ENCODE measurements at places on chromosomes 11 and 22. TPM values are rescaled to one million over a fixed set of nuclear protein-coding genes. Genes with fewer than 3 reads are reported as not detected.
A peak's percentile ranks its signal among the peaks of the same experiment; 100 is the strongest.

DNA sequence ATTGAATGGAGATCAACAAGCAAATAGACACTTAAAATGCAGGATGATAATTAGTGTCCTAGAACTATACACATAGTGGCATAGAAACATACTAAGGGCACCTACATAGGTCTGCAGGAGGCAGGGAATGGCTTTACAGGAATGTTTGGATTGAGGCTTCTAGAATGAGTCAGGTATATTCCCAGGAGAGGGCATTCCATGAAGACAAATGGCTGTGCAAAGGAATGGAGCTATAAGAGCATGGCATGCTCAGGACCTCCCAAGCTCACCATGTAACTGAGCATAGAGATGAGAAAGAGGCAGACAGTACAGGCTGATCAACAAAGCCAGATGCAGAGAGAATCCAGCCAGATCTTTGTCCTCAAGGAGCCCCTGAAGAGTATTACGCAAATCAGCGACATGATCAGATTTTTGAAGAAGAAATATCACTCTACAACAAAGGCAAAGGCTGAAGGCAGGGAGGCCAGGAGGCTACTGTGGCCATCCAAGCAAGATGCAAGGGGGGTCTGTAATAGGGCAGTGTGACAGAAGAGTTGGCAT, 211.1 kb upstream of the MTNR1B start:
- no peak overlapping the region for H3K27ac ChIP-seq
- peaks cover 14% of the 10 kb centered on the region for H3K4me1 ChIP-seq
- H3K27me3 ChIP-seq = no peaks in the 10 kb centered on the region
- H3K4me3 ChIP-seq = no peak overlapping the region
- no peak for DNase-seq
- peaks cover 5% of the 10 kb centered on the region for H3K36me3 ChIP-seq

MMP27 gene
- total RNA-seq = not detected

A4GALT gene
- total RNA-seq = 61.4 TPM

DNA sequence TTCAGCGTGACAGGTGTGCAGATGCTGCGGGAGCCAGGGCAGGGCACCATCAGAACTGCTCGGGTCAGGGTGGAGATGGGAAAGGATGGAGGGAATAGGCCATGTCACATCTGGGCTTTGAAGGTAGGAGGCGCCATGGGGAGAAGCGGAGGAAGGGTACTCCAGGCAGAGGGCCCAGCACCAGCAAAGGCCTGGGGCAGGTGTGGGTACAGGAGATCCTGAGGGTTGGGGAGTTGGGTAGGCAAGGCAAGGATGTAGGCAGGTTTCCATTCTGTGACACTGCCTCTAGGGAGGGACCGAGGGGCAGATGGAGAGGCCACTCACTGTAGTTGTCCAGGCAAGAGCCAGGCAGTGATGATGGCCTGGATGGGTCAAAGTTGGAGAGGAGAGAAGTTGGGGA, 8.5 kb downstream of the EMID1 start:
- H3K27me3 ChIP-seq = peaks cover 5% of the 10 kb centered on the region
- H3K4me1 ChIP-seq = no peaks in the 10 kb centered on the region
- H3K4me3 ChIP-seq = no peak overlapping the region
- no peak overlapping the region for H3K27ac ChIP-seq
- DNase-seq = peak; percentile 6

- no peak for DNase-seq
- H3K4me1 ChIP-seq = peaks cover 25% of the 10 kb centered on the region
- H3K27me3 ChIP-seq = no peaks in the 10 kb centered on the region
- H3K4me3 ChIP-seq = no peak overlapping the region
Observed at GRCh38 chr11:132595711-132596134, 936.6 kb downstream of the OPCML start.

TMEM179B gene
- total RNA-seq = 28.2 TPM

TLCD5 gene
- total RNA-seq = 15.8 TPM

GRCh38 chr11:134656861-134657540, 245.0 kb upstream of the B3GAT1 start:
- peaks cover 12% of the 10 kb centered on the region for H3K36me3 ChIP-seq
- DNase-seq = no peak
- peaks cover 9% of the 10 kb centered on the region for H3K27me3 ChIP-seq
- H3K27ac ChIP-seq = no peak overlapping the region

GRCh38 chr22:27810609-27811151, 9.1 kb upstream of the MN1 start:
- H3K36me3 ChIP-seq = no peaks in the 10 kb centered on the region
- DNase-seq = no peak
- peaks cover 5% of the 10 kb centered on the region for H3K4me1 ChIP-seq
- H3K4me3 ChIP-seq = no peak overlapping the region
- no peak overlapping the region for H3K27ac ChIP-seq

- peak; percentile 46 for DNase-seq
- H3K27ac ChIP-seq = no peak overlapping the region
- H3K4me1 ChIP-seq = peaks cover 3% of the 10 kb centered on the region
- H3K27me3 ChIP-seq = no peaks in the 10 kb centered on the region
- no peaks in the 10 kb centered on the region for H3K36me3 ChIP-seq
Observed at GRCh38 chr11:86193297-86194095, 51.1 kb upstream of the EED start.

DNA sequence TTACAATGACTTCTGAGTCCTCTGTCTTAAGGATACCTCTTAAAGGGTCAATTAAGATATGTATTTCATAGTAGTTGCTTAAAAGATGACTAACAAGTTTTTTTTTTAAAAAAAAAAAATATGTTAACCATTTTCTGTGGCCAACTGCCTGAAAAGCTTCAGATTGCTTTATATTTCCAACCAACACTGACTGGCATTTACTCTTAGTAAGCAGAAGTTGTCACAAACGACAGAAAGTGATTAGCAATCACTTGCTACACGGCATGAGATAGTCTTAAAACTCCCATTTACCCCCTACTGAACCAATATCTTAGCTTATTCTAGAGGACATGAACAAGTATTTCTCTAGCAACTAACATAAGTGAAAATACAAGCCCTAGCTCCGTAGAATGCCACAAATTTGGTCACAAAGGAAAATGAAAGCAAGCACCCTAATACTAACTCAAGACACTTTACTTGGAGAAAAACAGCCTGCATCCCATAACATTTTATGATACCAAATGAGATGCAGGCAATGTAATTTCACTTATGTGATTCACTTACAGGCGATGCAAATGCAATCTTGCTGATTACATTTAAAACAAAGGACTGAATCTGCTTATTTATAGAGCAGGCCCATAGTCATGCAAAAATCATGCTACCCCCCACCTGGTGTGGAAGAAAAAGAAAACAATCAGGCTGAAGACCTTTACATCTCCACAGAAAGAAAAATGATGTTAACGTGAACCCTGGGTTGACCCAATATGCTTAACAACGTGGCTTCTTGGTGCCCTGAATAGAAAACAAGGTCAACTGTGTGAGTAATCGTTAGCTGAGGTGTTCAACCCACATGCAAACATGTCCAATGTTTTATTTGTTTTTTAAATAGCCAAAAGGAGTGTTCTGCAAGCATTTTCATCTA, 25.7 kb downstream of the MPPED2 start:
- no peak overlapping the region for H3K4me3 ChIP-seq
- no peak overlapping the region for H3K27ac ChIP-seq
- H3K4me1 ChIP-seq = peaks cover 13% of the 10 kb centered on the region

DNA sequence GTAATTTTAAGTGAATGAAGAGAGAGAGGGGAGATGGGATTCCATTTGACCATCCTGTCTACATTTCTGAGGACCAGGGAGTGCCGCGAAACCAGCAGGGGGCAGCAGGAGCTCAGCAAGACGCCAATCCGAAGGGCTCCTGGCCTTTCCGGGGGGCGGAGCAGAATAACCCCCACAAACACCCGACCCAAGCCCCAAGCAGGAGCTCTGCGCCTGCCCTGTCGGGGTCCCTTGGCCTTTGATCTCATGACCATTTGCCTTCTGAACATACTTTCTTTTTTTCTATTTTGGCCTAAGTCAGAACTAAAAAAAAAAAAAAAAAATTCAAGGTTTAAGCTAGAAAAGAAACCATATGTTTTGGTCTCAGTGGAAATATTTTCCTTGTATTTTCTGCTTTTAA, 21.9 kb upstream of the SCN2B start:
- DNase-seq = peak; percentile 87
- H3K4me3 ChIP-seq = peak overlapping the region; percentile 22
- H3K27ac ChIP-seq = no peak overlapping the region
- no peaks in the 10 kb centered on the region for H3K4me1 ChIP-seq

DNA sequence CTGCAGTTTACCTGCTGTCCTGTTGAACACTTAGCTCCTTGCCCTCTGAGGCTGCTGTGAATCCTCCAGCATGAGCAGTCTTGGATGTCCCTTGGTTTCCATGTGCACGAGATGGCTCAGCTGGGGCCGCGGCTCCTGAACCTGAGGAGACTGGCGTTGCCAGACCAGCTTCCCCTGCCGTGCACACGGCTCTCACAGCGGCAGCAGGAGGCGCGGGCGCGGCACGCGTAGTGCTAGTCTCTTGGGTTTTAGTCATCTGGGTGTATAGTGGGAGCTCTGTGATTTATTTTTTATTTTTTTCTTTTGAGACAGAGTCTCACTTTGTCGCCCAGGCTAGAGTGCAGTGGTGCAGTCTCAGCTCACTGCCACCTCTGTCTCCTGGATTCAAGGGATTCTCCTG, 54.8 kb downstream of the MUC6 start:
- no peak overlapping the region for H3K27ac ChIP-seq
- peaks cover 7% of the 10 kb centered on the region for H3K27me3 ChIP-seq
- H3K4me3 ChIP-seq = no peak overlapping the region
- no peak for DNase-seq
- no peaks in the 10 kb centered on the region for H3K36me3 ChIP-seq

GRCh38 chr11:14306481-14306880, 52.5 kb downstream of the RRAS2 start:
- peak overlapping the region; percentile 35 for H3K27ac ChIP-seq
- H3K4me3 ChIP-seq = no peak overlapping the region
- peaks cover 1% of the 10 kb centered on the region for H3K27me3 ChIP-seq
- no peak for DNase-seq

APOA4 gene
- not detected for total RNA-seq

CCDC116 gene
- 0.71 TPM for total RNA-seq

DNA sequence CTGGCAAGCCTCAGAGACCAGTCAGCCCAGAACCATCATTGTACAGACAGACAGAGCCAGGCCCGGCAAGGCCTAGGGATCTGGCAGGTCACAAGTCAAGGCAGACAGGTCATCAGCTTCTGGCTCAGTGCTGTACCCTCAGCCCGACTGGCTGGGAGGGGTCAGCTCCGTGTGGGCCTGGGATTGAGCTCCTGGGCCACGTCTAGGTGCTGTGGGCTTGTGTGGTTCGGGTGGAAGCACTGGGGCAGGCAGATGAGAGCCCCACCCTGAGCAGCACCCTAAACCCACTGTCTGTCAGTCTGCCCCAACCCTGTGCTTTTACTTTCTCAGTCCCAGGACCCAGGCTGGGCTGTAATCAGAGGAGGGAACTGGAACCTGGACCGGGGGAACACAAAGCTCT, 26.9 kb upstream of the P2RY2 start:
- no peaks in the 10 kb centered on the region for H3K27me3 ChIP-seq
- peaks cover 2% of the 10 kb centered on the region for H3K4me1 ChIP-seq
- DNase-seq = peak; percentile 7
- H3K4me3 ChIP-seq = no peak overlapping the region

GRCh38 chr11:34972892-34973291, 56.5 kb downstream of the PDHX start:
- H3K4me1 ChIP-seq = no peaks in the 10 kb centered on the region
- H3K27me3 ChIP-seq = no peaks in the 10 kb centered on the region
- peaks cover 12% of the 10 kb centered on the region for H3K36me3 ChIP-seq
- DNase-seq = no peak
- no peak overlapping the region for H3K4me3 ChIP-seq

- H3K27ac ChIP-seq = peak within 1 kb of the TSS; percentile 96
- H3K36me3 ChIP-seq = no peaks in the 10 kb centered on the region
- peak within 1 kb of the TSS; percentile 96 for H3K4me3 ChIP-seq
- peak; percentile 94 for DNase-seq
Observed at GRCh38 chr11:123654566-123655081, at the start of gene SCN3B. Gene SCN3B, minus strand, starts transcription at chr11:123654624. Its CDS starts 823 bp downstream, at chr11:123653801.

GRCh38 chr11:116052603-116053547, 548.7 kb upstream of the CADM1 start:
- no peak overlapping the region for H3K27ac ChIP-seq
- no peak for DNase-seq
- H3K27me3 ChIP-seq = peaks cover 8% of the 10 kb centered on the region
- H3K4me1 ChIP-seq = peaks cover 30% of the 10 kb centered on the region
- peaks cover 4% of the 10 kb centered on the region for H3K36me3 ChIP-seq
- no peak overlapping the region for H3K4me3 ChIP-seq

MS4A6A gene
- not detected for total RNA-seq

DNA sequence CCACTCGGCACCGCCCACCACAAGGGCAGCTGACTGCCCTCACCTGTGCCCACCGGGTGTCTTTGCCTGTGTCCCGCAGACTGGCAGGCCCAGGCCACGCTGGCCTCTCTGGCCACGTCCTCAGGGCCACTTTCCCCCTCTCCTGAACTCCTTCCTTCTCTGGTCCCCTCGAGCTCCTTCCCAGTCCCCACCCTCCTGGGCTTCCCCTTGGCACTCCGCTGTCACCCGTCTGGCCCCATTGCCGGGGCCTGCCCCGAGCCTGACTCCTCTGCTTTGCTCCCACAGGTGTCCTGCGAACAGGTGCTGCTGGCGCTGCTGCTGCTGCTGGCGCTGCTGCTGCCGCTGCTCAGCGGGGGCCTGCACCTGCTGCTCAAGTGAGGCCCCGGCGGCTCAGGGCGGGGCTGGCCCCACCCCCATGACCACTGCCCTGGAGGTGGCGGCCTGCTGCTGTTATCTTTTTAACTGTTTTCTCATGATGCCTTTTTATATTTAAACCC, 14.2 kb downstream of the MCAT start:
- DNase-seq = no peak
- H3K27ac ChIP-seq = no peak overlapping the region
- H3K4me1 ChIP-seq = peaks cover 4% of the 10 kb centered on the region
- no peak overlapping the region for H3K4me3 ChIP-seq

DNA sequence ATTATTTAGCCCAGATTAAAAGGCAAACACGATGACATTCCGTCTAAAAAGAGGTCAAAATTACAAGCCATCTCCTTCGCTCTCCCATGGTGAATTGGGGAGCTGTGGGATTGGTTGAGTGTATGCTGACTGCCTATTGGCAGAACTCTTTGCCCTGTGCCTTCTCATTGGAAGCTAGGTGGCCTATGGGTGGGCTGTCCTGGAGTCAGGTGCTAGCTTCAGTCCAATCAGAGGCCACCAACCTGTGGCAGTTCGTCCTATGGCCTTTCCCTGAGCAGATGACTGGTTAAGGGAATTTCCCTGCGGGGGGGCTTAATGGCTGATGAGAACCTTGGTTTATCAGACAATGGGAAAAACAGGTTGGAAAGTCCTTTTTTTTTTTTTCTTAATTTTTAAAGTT, 3.2 kb upstream of the MTMR3 start:
- no peak overlapping the region for H3K27ac ChIP-seq
- DNase-seq = no peak
- peaks cover 2% of the 10 kb centered on the region for H3K4me1 ChIP-seq

GRCh38 chr11:93608364-93608763, 53.1 kb upstream of the CEP295 start:
- no peak overlapping the region for H3K27ac ChIP-seq
- H3K4me1 ChIP-seq = peaks cover 1% of the 10 kb centered on the region
- no peak overlapping the region for H3K4me3 ChIP-seq
- H3K36me3 ChIP-seq = no peaks in the 10 kb centered on the region

GRCh38 chr11:36945384-36945783, 347.3 kb upstream of the RAG2 start:
- H3K36me3 ChIP-seq = no peaks in the 10 kb centered on the region
- H3K27me3 ChIP-seq = no peaks in the 10 kb centered on the region
- DNase-seq = no peak
- H3K4me3 ChIP-seq = no peak overlapping the region

All from glutamatergic neuron (in vitro differentiated cells).